ENCODE measurements at places on chromosomes 5 and 9. TPM values are rescaled to one million over a fixed set of nuclear protein-coding genes. Genes with fewer than 3 reads are reported as not detected.

DNA sequence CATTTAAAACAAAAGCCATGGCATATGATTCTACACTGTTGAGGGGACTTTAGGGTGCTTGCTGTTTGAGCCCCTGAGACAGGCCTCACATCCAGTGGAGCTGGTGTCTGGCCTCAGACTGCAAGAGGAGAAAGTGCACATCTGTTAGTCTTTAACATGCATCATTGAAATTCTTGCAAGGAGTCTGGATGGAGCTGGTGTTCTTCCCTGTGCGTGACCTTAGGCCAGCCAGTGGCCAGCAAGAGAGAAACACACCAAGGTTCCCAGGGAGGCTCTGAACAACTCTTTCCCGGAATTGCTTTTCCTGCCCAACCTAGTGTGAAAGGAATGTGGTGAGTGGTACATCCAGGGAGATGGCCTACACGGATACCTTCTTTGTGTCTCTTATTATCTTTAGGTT lies 282.8 kb upstream of the TNC start:
- H3K4me3 ChIP-seq: no peak overlapping the region
- H3K4me1 ChIP-seq: no peaks in the 10 kb centered on the region
- H3K36me3 ChIP-seq: no peaks in the 10 kb centered on the region

- peaks cover 45% of the 10 kb centered on the region for H3K4me1 ChIP-seq
- peak; percentile 22 for DNase-seq
- H3K27me3 ChIP-seq: no peaks in the 10 kb centered on the region
- peak overlapping the region; percentile 86 for H3K27ac ChIP-seq
Observed at GRCh38 chr5:169706071-169706470, 69.0 kb downstream of the DOCK2 start.

DNA sequence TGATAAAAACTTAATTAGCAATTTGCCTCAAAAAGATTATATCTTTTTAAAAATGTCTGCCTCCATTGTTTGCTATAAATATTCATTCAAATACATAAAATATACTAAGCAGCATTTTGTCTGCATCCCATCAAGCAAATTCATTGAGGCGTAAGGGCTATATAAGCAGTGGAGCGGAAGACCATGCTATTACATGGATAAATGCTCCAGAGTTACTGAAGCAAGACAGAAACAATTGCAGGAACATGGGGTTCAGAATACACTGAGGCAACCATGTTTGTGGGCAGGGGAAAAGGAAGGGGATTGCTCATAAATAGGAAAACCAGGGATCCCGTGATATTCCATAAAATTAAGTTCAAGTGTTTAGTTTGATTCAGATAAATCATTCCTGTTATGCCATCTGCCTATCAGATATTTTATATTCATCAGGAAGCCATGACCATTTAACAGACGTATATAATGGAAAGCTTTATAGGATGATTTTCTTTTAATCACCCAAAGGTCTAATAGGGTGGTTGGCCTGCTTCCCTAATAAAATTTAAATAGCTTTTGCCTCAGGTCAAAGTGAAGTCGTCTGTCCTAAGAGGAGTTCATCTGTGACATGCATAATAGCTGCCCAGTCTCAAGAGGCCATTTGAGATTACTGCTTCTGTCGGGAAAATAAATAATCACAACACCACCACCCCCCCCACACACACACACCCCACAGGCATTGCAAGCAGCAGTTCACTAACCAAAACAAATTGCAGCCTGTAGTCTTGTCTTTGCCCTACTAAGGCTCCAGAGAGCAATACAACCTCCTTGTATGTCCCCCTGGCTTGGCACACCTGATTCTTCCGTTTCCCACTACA lies 105.2 kb downstream of the RASEF start:
- DNase-seq: no peak
- no peaks in the 10 kb centered on the region for H3K4me1 ChIP-seq
- H3K36me3 ChIP-seq: no peaks in the 10 kb centered on the region

GRCh38 chr9:84839541-84839940 lies 170.0 kb downstream of the NTRK2 start:
- no peaks in the 10 kb centered on the region for H3K36me3 ChIP-seq
- H3K27ac ChIP-seq: no peak overlapping the region
- peaks cover 2% of the 10 kb centered on the region for H3K27me3 ChIP-seq
- DNase-seq: no peak
- H3K4me1 ChIP-seq: no peaks in the 10 kb centered on the region

- H3K4me1 ChIP-seq: peaks cover 14% of the 10 kb centered on the region
- H3K36me3 ChIP-seq: no peaks in the 10 kb centered on the region
- DNase-seq: no peak
- H3K27ac ChIP-seq: no peak overlapping the region
Observed at GRCh38 chr5:154518438-154518867, 40.4 kb upstream of the HAND1 start.

DNA sequence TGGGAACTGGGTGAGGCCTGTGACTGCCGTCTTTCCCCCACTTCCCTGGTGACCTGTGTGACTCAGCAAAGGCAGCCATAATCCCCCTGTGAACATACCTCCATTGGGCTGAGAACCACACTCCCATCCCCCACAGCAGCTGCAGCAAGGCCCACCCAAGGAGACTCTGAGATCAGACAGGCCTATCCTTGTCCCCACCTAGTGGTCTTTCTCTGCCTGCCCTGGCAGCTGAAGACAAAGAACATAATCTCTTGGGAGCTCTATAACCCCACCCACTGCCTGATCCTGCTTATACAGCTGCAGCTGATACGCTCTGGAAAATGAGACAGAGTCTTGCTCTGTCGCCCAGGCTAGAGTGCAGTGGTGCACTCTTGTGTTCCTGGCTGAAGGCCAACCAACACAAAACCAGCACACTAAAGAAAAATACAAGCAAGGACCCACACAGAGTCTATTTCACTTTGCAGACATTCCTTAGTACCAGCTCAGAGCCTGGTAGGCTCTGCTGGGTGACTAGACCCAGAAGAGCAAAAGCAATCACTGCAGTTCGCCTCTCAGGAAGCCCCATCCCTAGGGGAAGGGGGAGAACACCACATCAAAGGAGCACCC lies 106.7 kb downstream of the MCTP1 start:
- H3K27ac ChIP-seq: no peak overlapping the region
- DNase-seq: no peak

PCDHB11 gene
- not detected for total RNA-seq

DNA sequence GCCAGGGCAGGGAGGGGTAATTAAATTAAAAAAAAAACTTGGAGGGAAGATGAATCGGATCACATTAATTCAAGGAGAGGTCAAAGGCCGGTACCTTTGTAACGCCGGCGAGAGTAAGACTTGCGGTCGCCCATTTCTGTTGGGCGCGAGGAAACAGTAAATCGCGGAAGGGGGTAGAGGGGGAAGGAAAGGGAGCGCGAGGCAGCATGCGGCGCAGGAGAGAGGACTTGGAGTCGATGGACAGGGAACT lies 324 bp upstream of the RGMB start:
- peak overlapping the region; percentile 50 for H3K27ac ChIP-seq
- no peak for DNase-seq
- H3K27me3 ChIP-seq: peaks cover 24% of the 10 kb centered on the region
- no peaks in the 10 kb centered on the region for H3K36me3 ChIP-seq
- peak overlapping the region; percentile 91 for H3K4me3 ChIP-seq
- H3K4me1 ChIP-seq: peaks cover 50% of the 10 kb centered on the region

GRCh38 chr5:170540271-170540670 lies 36.5 kb downstream of the KCNIP1 start:
- no peak overlapping the region for H3K4me3 ChIP-seq
- no peak overlapping the region for H3K27ac ChIP-seq
- peaks cover 1% of the 10 kb centered on the region for H3K36me3 ChIP-seq
- no peak for DNase-seq

KIF27 gene
- total RNA-seq: 2.6 TPM

- H3K27me3 ChIP-seq: peaks cover 4% of the 10 kb centered on the region
- H3K36me3 ChIP-seq: no peaks in the 10 kb centered on the region
- H3K4me1 ChIP-seq: no peaks in the 10 kb centered on the region
- H3K27ac ChIP-seq: no peak overlapping the region
Observed at GRCh38 chr9:4167079-4167671, 132.7 kb downstream of the GLIS3 start.

FGFR4 gene
- total RNA-seq: 0.87 TPM

DNA sequence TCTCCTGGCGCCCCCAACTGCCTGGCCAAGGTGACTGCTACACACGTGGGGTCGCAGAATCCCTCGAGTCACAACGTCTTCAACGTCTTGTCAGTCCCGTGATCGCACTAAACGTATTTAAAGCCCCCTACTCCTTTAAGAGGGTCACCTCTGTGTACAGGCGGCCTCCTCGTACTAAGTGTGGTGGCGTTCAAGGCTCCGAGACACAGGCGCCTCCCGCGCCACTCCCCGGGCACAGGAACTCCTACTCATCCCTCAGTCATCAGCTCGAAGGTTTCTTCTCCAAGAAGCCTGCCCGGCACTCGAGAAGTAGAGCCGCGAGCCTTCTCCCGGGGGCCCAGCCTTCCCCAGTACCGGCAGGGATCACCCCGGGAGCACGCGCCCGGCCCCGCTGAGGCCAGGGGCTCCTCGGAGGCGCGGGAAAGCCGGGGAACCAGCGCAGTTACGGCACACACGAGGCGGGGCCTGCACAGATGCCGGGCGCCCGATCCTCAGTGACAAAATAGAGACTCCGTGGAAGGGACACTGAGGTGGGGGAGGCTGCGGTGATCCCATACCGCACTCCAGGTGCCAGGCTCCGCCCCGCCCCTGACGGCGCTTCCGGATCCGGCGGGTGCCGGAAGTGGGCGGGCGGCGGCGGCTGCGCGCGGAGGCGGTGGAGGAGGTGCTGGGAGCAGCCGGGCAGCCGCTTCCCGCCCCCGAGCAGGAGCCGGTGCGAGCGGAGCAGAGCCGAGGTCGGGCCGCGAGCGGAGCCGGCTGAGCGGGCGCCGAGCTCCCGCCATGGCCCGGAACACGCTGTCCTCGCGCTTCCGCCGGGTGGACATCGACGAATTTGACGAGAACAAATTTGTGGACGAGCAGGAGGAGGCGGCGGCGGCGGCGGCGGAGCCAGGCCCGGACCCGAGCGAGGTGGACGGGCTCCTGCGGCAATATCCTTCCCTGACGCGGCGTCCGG lies 6.9 kb downstream of the ARPC5L start:
- H3K36me3 ChIP-seq: peaks cover 38% of the 10 kb centered on the region
- H3K27me3 ChIP-seq: peaks cover 1% of the 10 kb centered on the region
- H3K27ac ChIP-seq: peak overlapping the region; percentile 100
- peak; percentile 92 for DNase-seq
- H3K4me1 ChIP-seq: peaks cover 45% of the 10 kb centered on the region

SH3PXD2B gene
- 0.99 TPM for total RNA-seq

DNA sequence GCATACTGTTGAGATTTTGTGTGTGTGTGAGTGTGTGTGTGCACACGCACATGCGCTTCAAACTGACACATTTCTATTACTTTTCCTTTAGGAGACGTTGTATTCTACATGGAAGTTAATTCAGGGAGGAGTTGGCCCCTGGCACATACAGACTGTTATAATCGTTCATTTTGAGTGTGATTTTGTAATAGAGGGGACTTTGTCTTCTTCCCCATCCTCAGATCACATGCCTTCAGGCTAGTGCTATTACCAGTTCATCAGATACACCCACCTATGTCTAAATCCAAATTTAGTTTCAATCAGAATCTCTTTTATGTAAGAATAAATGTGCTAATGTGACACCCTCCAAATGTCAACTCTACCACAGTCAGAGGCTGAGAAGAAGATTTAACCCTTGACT lies 90.2 kb downstream of the FBXO4 start:
- no peak for DNase-seq
- H3K4me3 ChIP-seq: no peak overlapping the region
- H3K4me1 ChIP-seq: no peaks in the 10 kb centered on the region
- no peak overlapping the region for H3K27ac ChIP-seq
- H3K27me3 ChIP-seq: peaks cover 4% of the 10 kb centered on the region
- no peaks in the 10 kb centered on the region for H3K36me3 ChIP-seq

- peaks cover 8% of the 10 kb centered on the region for H3K27me3 ChIP-seq
- peak; percentile 18 for DNase-seq
- peaks cover 43% of the 10 kb centered on the region for H3K4me1 ChIP-seq
- H3K4me3 ChIP-seq: no peak overlapping the region
- H3K27ac ChIP-seq: no peak overlapping the region
Observed at GRCh38 chr5:159459951-159460538, 129.8 kb upstream of the IL12B start.

- no peak overlapping the region for H3K4me3 ChIP-seq
- no peaks in the 10 kb centered on the region for H3K27me3 ChIP-seq
- DNase-seq: no peak
- no peak overlapping the region for H3K27ac ChIP-seq
- H3K36me3 ChIP-seq: peaks cover 18% of the 10 kb centered on the region
Observed at GRCh38 chr5:172245703-172246125, 37.9 kb downstream of the UBTD2 start.

SLC23A1 gene
- 1.0 TPM for total RNA-seq

TERT gene
- total RNA-seq: 4.7 TPM

- H3K4me3 ChIP-seq: no peak overlapping the region
- DNase-seq: no peak
- peaks cover 14% of the 10 kb centered on the region for H3K4me1 ChIP-seq
- H3K36me3 ChIP-seq: no peaks in the 10 kb centered on the region
- H3K27ac ChIP-seq: no peak overlapping the region
Observed at GRCh38 chr5:53019320-53019719, 30.2 kb downstream of the ITGA2 start.

DNA sequence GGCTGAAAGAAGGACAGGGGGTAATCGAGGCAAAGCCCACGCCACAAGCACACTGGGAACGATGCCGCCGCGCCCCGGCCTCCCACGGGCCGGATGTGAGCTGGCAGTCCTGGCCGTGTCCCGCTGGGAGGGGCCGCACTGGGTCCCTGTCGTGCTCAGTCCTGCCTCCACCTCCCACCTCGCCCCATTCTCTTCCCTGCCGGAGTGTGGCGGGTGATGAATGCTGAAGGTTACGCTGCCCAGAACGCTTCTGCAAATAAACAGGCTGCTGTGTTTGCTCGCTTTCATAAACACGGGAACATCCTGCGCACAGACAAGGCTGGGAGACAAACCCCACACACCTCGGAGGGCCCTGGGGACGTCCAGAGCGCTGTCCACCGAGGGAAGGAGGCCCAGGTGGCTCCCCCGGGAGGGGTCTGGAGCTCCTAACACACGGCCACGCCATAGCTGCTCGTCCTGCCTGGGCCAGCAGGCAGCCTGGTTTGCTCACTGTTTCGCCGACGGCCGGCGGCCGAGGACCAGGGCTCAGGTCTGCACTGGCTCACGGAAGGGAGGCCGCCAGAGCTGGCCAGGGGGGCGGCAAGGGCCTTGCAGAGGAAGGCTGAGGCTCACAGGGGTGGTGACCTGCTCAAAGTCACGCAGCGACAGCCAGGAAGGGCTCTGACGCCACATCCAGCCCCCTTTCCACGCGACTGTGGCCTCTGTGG lies 2.3 kb downstream of the DNLZ start:
- no peak overlapping the region for H3K27ac ChIP-seq
- H3K36me3 ChIP-seq: no peaks in the 10 kb centered on the region
- H3K27me3 ChIP-seq: no peaks in the 10 kb centered on the region
- no peak for DNase-seq

All from activated CD4-positive, alpha-beta memory T cell treated with anti-CD3 and anti-CD28 coated beads for 36 hours (primary cell).